ENCODE measurements at places on chromosomes 5 and 9.

- no peak for DNase-seq
These were observed 29.7 kb downstream of the MRPL36 start for GRCh38 chr5:1769752-1770442.

DNA sequence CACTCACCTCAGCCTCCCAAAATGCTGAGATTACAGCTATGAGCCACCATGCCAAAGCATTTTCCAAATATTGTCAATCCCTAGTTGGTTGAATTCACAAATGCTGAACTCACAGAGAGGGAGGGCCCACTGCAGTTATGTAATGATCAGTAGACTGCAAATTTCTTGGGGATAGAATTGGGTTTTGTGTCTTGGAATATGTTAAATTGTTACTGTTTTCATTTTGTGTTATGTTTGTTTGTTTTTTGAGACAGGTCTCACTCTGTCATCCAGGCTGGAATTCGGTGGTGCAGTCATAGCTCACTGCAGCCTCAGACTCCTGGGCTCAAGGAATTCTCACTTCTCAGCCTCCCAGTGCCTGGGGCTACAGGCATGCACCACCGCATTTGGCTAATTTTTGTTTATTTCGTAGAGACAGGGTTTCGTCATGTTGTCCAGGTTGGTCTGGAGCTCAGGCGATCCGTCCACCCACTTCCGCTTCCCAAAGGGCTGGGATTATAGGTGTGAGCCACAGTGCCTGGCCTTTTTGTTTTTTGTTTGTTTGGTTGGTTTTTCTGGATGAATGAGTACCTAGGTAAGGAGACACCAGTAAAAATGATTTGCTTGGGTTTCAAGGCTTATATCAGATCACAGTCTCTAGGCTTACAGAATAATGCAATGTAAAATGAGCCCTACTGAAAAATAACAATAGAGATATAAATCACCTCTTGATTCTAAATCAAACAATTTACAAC lies 31.5 kb upstream of the LMNB1 start:
- DNase-seq, result no peak

GRCh38 chr9:16157216-16157615 lies 604.4 kb downstream of the CCDC171 start:
- no peak for DNase-seq

- no peak for DNase-seq
These were observed 36.7 kb downstream of the HRH2 start for GRCh38 chr5:175694371-175695160.

- no peak for DNase-seq
These were observed 2.0 kb downstream of the GADD45G start for GRCh38 chr9:89606624-89607311.

DNA sequence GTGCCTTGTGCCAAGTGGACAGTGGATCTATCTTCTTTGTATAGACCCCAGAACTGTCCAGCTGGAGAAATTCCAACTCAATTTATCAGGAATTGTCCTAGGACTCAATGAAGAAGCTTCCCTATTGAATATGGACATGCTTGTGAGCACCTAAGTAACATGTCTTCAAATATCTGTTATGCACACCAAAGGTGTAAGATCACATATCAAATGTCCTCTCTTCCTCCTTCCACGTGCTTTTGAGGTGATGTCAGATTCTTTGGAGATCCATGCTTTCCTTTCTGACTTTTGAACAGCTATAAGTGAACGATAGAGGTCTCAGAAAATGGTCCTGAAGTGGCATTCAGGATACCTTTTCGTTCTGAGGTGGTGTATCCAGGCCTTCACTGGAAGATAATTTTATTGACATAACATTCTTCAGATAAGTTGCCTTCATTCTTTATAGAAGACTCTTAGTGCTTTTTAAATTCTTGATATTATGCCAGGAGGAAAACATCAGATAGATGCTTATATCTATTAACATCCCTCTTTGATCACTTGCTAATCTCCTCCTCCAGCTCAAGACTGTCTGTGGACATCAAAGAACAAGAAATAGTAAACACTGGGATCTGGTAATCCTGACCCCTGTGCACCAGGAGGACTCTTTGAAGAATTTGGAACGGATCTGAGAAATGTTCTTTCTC lies 246.4 kb downstream of the SMARCA2 start:
- DNase-seq, result no peak

- DNase-seq, result no peak
These were observed 24.5 kb downstream of the CCDC125 start for GRCh38 chr5:69308046-69308553.

DNA sequence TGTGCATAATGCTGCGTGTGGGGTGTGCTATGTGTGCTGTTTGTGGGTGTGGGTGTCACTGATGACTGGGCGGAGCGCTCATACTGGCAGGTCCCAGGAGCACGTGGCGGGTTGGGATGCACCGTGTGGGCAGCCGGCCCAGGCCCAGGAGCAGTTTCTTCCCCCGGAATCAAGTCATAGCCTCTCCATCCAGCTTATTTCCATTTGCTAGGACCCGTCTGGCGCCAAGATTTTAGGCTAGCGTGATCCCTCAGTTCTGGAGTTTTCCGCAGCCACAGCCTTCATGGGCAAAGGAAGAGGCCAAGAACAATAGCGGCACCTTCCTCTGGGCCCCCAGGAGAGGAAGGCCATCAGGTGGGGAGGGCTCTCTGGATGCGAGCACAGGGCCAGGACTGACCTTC lies 43.3 kb upstream of the NEURL1B start:
- DNase-seq, result no peak

DNA sequence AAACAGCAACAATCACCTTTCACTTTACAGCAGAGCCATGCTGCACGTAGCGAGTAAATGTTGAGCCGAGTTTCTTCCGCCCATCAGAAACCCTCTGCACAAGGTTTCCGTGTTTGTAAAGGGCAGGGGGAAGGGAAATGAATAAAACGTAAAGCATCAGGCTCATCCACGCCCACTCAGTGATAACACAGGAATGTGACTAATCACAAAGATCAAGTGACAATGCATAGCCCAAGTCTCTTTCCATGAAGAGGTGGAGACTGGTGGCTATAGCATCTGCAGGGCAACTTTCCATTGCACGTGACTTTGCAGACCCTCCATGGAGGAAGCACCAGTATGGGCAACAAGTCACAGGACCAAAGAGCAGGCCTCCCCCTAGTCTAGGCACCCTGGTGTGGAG lies 56.6 kb downstream of the CAMSAP1 start:
- no peak for DNase-seq

GRCh38 chr5:143085319-143085917 lies 315.2 kb downstream of the ARHGAP26 start:
- no peak for DNase-seq

- no peak for DNase-seq
These were observed 29.5 kb downstream of the MRPS27 start for GRCh38 chr5:72290356-72291133.

- DNase-seq, result peak; percentile 32
These were observed 84.8 kb downstream of the WNK2 start for GRCh38 chr9:93268551-93269314.

DNA sequence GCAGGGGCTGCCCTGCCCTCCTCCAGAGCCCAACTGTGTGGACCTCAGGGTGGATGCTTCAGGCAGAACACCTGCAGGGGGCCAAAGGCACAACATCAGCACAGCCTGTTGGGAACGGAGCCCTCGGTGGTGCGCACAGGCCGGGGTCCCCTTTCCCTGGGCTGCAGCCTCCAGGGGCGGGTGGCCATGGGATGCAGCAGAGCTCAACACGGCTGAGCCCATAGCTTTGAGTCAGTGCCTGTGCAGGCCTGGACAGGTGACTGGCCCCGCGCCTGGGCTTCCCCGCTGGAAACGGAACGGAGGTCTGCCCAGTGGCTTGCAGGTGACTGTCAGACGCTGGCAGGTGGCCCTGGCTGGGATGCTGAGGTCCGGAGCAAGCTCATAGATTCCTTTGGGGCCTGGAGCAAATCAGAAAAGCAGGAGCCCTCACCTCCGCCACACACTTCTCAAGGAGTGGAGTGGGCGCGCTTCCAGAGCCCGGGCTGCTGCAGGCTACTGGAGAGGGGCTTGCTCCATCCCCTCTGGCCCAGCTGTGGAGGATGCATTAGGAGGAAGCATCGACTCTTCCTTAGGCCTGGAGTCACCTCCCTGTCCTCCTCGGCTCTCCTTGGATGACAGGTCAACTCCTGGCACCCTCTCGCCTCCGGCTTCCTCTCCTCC lies 69.8 kb upstream of the RNU6ATAC start:
- no peak for DNase-seq

GRCh38 chr5:57348376-57349140 lies 134.1 kb downstream of the ACTBL2 start:
- DNase-seq, result no peak

DNA sequence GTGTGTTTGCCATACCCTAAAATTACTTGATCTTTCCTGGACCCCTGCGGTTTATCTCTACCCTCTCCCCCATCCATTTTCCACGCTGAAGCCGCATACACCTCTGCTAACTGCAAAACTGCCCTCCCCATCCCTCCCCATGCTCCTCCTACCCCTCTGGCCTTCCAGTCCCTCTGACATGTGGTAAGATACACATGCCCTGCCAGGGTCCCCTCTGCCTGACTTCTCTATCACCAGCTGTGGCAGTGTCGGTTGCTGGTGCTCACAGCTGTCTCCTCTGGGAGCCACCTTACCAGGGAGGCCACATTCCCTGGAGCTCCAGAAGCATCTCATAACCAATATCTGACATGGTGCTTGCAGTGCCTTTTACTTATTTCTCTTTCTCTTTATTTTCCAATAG lies 58.9 kb upstream of the COL15A1 start:
- no peak for DNase-seq

DNA sequence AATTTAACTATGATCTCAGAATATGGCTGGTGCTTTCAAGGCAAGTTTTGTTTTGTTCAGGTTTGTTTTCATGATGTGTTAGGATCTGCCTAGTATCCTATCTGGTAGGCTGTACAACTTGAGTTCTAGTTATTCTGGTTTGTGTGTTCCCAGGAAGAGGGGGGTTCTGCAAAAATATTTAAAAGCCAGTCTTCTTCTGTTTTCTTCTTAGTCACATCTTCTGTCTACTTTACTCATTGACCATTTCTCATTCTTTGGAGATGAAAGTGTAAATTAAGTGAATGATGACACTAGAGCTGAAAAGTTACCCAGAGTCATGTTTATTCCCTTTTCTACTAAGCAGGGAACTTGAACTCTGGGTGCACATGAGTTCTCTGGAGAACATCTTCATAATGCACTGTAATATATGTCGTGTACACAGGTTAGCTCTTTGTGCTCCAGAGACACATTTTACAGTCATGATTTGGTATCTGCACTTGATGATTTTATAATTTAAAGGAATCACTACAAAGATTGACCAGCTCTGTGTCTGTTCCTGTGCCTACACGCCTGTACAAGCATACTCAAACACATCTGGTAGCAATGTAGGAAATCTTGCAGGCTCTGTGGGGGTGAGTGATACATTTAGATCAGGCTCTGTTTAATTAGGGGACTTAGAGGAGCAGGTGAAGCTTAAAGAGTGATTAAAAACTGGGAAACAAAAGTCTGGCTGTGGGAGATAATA lies 5.0 kb downstream of the SMAD5 start:
- DNase-seq, result no peak

- no peak for DNase-seq
These were observed 65.9 kb upstream of the NEK6 start for GRCh38 chr9:124191691-124192395.

- DNase-seq, result peak; percentile 28
These were observed 117.4 kb downstream of the GCNT1 start for GRCh38 chr9:76576344-76576743.

DNA sequence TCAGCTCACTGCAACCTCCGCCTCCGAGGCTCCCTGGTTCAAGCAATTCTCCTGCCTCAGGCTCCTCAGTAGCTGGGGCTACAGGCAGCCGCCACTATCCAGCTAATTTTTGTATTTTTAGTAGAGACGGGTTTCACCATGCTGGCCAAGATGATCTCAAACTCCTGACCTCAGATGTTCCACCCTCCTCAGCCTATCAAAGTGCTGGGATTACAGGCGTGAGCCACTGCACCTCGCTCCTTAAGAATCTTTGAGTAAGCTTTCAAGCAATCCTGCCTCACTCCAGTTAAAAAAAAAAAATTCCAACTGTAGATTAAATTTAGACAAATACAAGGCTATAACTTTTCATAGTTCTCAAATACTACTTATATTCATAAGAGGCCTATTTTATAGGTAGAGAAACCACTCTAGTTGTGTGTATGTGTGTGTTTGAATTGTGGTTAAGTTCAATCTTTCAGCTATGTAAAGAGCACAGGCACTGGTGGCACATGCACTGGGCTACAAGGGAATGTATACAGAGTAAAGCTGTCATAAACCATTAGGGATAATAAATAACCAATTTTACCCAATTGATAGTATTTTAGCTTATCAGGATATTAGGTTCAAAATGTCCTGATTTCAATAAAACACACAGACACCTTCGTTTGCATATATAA lies 50.6 kb upstream of the RAPGEF6 start:
- DNase-seq, result no peak

- DNase-seq, result no peak
These were observed 91.6 kb upstream of the PRRC1 start for GRCh38 chr5:127425868-127426267.

GRCh38 chr9:137685741-137686420 lies 67.1 kb downstream of the EHMT1 start:
- no peak for DNase-seq

DNA sequence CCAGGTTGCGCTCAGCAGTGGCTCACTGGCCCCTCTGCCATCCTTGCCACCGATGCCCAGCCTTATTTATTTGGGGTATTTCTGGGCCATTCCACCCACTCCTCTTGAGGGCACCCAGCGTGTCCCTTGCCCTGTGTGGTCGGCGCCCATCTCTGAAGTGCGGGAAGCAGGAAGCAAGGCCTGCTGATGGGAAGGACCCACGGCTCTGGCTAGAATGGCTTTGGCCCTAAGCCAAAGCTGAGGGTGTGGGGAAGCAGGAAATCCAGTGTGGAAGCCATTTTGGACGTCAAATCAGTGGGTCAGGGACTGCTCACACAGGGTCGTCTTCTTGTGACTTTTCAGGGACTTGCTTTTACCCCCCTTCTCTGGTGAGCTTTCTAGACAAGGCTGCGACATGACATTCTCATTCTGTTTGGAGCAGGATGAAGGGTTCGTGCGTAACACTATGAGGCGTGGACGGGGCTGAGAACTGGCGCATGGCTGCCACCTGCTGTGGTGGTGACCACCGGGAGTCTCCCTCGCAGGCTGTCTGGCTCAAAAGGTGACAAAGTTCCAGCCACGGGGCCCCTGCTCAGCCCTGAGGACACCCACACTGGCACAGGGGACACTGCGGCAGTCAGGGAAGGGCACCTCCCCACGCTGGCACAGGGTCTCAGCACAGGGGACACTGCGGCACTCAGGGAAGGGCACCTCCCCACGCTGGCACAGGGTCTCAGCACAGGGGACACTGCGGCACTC lies 50.7 kb upstream of the NKD2 start:
- no peak for DNase-seq

- no peak for DNase-seq
These were observed 62.8 kb upstream of the CPEB4 start for GRCh38 chr5:173825215-173825865.

- no peak for DNase-seq
These were observed 84.9 kb downstream of the NTRK2 start for GRCh38 chr9:84754461-84754860.

Measured in stimulated activated CD4-positive, alpha-beta T cell treated with anti-CD3 and anti-CD28 coated beads, Interleukin-2, amount 100 ng/mL, for 4 hours (primary cell).